ENCODE measurements at places on chromosomes 5 and 9.

GRCh38 chr5:178231539-178232123 lies 971 bp downstream of the PHYKPL start:
- no peak for DNase-seq

DNA sequence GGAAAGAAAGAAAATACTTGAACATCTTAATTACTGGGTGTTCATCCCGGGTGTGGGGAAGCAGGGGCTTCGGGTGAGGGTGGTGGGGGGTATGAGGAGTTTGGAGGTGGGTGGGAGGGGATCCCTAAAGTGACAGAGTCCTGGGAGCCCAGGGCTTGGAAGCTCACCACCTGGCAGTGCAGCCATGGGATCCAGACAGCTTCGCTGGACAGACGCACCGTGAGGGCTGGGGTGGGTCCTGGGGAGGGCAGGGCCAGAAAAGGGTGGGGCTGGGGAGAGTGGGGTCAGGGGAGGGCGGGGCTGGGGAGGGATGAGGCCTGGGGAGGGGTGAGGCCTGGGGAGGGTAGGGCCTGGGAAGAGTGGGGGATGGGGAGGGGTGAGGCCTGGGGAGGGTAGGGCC lies 127.5 kb upstream of the LPCAT1 start:
- DNase-seq: no peak

- peak; percentile 77 for DNase-seq
Measured at GRCh38 chr5:1246711-1247431, 21.7 kb downstream of the SLC6A18 start.

DNA sequence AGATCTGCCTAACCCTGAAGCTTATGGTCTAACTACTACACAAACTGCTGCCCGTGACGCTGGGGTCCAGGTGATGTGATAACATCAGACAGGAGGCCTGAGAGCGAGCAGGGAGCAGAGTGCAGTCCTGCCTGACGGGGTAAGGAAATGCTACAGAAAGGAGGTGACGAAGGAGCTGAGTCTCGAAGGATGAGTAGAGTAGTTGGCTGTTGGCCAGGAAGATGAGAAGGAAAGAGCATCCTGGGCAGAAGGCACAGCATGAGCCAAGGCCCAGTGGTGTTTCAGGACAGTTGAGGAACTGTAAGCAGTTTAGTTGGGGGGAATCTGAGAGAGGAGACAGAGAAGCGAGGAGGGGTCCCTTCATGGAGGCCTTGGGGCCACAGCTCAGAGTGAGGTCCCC lies 136.0 kb upstream of the TBC1D2 start:
- no peak for DNase-seq

DNA sequence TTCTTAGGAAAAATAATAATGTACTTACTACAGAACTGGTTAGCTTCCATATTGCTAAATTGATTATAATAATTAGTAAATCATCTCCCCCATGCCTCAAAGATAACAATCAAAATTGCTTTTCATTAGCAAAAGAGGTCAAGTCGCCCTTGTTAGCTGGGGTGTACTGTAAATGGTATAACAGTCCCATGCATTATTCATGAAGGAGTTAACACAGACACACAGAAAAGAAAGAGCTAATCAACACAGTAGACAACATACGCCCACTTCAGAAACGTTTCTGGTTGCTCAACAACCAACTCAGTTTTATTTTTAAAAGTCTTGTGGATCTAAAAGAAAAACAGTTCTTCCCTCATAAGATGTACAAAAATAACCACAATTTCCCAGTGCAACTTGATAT lies 100.2 kb downstream of the MPDZ start:
- no peak for DNase-seq

GRCh38 chr9:79658926-79659325 lies 87.2 kb downstream of the TLE4 start:
- DNase-seq: no peak

DNA sequence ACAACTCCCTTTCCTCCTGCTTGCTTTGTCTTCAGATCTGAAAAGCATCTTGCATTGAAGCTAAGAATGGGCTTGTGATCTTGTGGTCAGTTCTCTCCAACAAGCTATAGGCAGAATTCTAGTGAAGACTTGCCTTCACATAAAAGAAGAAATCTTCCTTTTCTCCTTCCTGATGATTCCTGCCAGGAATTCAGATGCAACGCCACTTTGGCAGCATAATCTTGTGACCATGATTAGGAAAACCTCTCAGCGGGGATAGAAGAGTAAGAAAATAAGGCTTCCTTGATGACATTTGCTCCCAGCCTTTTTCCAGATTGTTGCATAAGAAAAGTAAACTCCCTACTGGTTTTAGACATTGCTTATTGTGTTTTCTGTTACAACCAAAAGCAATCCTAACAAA lies 73.4 kb downstream of the TMEM167A start:
- no peak for DNase-seq

GRCh38 chr9:69577123-69577522 lies 95.0 kb downstream of the APBA1 start:
- no peak for DNase-seq

DNA sequence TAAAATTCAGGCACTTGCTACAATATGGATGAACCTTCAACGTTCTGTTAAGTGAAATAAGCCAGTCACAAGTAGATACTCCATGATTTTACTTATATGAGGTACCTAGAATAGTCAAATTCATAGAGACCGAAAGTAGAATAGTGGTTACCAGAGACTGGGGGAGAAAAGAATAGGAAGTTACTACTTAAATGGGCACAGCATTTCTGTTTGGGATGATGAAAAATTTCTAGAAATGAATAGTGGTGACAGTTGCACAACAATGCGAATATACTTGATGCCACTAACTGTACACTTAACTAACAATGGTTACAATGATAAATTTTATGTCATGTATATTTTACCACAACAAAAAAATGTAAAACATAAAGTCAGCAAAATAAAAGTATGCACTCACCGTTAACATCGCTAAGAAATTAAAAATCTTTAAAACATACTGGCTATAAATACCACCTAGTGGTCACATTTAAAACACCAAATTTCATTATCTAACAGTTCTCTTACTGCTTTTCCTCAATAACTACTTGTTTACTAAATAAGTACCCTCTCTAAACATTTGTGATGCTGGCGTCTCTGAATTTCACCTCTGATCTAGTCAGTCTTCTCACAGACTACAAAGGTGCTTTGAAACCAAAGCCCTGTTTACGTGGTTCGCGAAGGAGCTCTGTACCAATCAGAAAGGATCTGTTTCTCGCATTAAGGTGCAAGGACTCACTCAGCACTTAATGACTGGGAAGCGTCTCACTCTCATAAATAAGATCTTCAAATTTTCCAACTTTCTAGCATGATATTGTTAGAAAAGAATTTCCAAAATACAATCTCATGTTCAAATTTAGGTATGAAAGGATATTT lies 22.7 kb downstream of the KIF3A start:
- peak; percentile 12 for DNase-seq

- peak; percentile 48 for DNase-seq
Measured at GRCh38 chr5:172044631-172045314, 38.3 kb upstream of the FBXW11 start.

DNA sequence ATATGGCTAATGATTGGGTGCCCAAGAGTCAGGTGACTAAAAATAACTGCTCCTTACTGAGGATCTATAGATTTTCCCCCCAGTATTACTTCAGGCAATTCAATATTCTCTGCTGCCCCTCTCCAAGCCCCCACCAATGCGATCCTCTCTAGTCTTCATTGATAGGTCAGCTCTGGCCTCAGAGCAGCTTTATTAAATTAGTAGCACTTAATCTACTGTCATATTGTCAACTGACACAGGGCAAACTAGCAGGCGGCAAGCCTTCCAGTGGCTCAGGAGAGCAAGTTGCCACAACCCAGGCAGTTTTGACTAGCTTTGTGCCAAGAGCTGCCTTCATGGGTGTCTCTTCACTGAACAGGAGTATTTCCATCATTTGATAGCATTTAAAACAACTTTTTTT lies 462.9 kb downstream of the BNC2 start:
- no peak for DNase-seq

DNA sequence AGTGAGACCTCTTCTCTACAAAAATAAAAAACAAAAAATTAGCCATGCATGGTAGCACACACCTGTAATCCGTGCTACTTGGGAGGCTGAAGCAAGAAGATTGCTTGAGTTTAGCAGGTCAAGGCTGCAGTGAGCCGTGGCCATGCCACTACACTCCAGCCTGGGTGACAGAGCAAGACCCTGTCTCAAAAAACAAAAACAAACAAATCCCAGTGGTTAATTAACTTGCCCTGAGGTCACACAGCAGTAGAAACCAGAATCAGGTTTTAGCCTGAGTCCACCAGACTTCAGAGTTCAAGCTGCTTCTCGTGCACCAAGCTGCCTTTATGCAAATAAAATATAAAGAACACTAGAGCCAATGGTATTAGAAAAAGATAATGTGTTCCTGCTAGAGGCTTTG lies 169.7 kb downstream of the GOLPH3 start:
- DNase-seq: no peak

DNA sequence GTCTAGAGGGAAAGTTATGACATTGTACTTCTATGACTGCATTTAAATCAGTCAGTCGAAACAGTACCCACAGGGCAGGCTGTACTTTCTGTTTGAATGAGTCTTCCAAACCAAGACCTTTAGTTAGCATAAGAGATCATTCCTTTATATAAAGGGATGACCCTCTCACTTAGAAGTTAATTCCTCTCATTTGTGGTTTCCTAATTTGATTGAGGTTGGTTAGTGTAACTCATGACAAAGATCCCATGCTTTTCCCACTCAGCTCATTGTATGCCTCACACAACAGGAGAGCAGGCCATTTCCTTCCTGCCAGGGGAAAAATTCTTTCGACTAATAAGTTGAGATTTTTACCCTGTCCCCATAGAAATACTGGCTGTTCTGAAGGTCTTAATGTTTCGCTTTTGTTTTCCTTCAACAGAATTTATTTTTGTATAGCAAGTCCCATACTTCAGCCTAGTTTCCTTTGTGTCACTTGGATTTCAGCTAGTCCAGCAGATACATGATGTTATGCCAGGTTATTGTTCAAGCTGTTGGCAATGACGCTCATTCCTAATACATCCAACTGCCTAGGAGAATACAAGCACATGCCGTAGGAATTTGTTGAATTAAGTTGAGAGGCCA lies 500.7 kb downstream of the SPATA31D1 start:
- peak; percentile 45 for DNase-seq

- DNase-seq: no peak
Measured at GRCh38 chr5:82911910-82912309, 165.3 kb downstream of the TMEM167A start.

GRCh38 chr5:43192558-43193180 lies 644 bp downstream of the NIM1K start:
- DNase-seq: peak; percentile 19

DNA sequence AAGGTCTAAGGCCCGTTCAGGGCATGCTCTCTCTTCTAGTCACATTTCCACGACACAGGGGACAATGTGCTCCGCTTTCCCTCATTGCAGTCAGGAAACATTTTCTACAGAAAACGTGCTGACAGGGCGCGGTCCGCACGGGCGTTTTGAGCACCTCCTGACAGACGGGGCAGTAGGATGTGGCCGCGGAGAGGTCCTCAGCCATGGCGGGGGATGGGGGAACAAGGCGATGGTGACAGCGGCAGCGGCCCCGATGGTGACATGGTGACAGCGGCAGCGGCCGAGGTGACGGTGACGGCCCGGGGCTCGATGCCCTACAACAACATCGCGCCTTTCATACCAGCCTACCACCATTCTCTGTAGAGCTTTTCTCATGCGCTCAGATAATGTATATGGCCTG lies 4.1 kb downstream of the PLPP1 start:
- DNase-seq: no peak

GRCh38 chr5:142974409-142974808 lies 204.2 kb downstream of the ARHGAP26 start:
- no peak for DNase-seq

DNA sequence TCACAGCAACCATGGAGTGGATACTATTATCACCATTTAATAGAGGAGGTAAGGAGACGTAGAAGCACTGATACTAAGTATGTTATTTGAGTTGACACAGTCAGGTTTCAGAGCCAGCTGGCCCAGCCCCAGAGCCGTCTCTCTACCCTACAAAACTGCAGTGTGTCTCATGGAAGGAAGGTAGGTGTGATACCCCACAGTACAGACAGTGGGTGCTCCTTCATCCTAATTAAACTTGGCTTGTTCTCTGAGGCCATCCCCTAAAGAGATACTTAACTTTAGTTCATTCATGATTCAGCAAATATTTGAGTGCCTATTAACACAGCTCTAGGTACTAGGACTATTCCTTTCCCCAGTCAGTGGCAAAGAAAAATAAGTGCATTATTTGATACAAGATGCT lies 22.6 kb downstream of the PIP5K1B start:
- no peak for DNase-seq

DNA sequence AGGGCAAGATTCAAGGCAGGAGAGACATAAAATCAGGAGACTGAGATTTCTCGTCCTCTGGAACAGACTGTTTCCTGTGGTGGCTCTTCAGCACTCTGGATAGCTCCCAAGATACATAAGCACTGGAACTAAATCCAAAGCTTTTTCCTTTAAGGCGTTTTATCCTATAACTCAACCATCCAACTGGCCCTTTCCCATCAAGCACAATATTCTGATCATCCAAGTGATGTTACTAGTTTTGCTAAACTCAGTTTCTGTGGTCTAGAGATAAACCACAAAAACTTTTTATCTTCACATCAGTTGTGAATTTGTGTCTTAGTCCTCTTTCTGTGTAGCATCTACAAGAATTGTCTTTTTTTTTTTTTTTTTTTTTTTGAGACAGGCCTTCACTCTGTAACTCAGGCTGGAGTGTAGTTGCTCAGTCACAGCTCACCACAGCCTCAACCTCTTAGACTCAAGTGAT lies 299.4 kb downstream of the COX7C start:
- peak; percentile 55 for DNase-seq

DNA sequence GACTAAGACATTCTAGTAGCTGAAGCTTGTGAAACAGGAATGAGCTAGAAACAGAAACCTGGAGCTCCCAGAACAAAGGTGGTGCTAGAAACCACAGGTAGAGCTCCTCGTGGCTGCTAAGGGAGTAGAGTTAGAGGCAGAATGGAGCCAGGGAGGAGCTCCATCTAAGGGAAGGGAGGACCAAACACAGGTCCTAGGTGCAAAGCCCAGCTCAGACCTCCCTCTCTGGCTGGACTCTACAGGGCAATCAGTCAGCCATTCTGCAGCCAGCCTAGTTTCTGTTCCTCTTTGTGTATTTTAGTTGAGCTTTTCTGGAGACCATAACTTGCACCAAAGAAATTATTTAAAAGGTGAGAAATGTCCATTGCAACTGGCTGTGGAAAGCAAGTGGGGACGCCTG lies 70.4 kb downstream of the CRB2 start:
- DNase-seq: no peak

- peak; percentile 65 for DNase-seq
Measured at GRCh38 chr9:2722715-2723114, 5.4 kb downstream of the KCNV2 start.

- DNase-seq: no peak
Measured at GRCh38 chr5:65916636-65917035, 9.7 kb upstream of the ERBIN start.

GRCh38 chr9:126802318-126803059 lies 2.4 kb upstream of the ZBTB43 start:
- no peak for DNase-seq

GRCh38 chr9:110799396-110799795 lies 130.8 kb downstream of the MUSK start:
- no peak for DNase-seq

GRCh38 chr9:108860354-108860753 lies 1.7 kb upstream of the ACTL7A start:
- DNase-seq: no peak

Measured in mesendoderm (in vitro differentiated cells).